ENCODE measurements at places on chromosomes 4 and X.

GRCh38 chr4:114690571-114690970 is 92.0 kb downstream of the UGT8 start:
- no peak for DNase-seq

GRCh38 chrX:124211312-124211942 is 121.0 kb upstream of the TEX13D start:
- DNase-seq: no peak

DNA sequence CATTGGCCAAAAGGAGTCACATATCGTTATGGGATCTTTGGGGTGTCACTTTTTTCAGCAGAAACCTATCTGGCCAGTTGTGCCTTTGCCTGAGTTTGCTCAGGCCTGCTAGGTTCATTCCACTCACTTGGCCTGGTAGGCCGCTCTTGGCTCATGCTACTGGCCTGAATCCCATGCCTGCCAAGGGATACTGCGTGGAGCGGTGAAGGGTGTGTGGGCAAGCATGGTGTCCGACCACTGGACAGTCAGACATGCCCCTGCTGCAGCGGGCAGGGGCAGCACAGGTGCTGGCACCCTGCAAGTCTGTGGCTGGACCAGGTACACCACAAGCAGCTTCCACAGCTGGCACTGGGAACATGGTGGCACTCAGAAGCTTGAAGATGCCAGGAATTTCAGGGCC is 11.3 kb upstream of the PPM1K start:
- no peak for DNase-seq

DNA sequence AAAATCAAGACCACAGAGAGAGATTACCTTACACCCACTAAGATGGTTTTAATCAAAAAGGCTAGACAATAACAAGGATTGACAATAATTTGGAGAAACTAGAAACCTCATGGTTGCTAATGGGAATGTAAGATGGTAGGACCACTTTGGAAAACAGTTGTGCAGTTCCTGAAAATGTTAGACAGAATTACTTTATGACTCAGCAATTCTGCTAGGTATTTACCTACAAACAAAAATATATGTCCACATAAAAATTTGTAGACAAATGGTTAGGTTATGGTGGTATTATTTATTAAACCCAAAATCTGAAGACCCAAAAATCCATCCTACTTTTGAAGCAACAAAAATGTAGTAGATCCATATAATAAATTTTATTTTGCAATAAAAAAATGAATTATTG is 1027.0 kb upstream of the ADGRL3 start:
- no peak for DNase-seq

DNA sequence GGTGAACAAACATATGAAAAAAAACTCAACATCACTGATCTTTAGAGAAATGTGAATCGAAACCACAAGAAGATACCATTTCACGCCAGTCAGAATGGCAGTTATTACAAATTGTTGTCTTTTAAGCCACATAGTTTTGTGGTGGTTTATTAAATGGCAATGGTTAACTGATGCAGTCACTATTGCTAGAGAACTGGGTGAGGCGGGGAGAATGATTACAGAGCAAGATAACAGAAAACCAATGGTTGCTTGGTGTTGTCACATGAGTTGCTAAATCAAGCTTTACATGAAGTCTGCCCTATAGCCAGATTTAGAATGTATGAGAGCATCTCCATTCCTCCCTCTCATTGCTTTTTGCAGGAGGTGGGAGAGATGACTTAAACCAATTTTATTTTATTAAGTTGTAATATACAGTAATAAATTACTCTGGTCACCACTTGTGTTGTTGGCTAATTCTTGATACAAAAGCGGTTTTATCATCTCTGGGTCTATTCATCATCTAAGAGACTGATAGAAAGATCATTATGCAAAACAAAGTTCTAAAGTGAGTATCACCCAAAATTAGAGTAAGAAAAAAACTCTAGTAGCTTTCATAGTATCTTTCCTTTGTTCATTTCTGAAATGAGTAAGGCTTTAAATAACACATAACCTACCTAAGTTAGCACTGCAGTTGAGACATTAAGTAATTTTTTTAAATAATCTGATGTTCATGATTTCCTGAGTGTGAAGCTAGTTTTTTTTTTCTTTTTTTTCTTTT is 859.5 kb downstream of the STIM2 start:
- DNase-seq: no peak

- peak; percentile 4 for DNase-seq
These were observed 30.9 kb upstream of the HSD17B13 start for GRCh38 chr4:87353592-87353991.

- DNase-seq: no peak
These were observed 2334.6 kb downstream of the PCDH7 start for GRCh38 chr4:33054656-33055196.

- DNase-seq: no peak
These were observed 20.3 kb upstream of the GTPBP6 start for GRCh38 chrX:338836-339400.

DNA sequence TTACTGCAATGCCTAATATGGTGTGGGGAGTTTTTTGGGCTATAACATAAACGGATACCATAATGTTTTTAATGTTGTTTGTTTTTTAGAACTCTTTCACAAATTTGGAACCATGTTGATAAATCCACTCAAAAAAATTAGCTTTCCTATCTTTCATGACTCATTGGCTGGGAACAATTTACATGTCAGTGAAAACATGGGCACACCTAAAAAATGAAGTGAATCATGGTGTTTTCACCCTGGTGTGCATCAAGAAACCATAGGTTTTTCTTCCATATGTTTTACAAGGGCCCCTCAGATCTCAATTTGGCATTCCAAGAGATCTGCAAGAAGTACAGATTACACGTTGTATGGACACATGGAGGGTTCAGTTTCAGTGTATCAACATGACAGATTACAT is 207.1 kb downstream of the NWD2 start:
- DNase-seq: no peak

- DNase-seq: no peak
These were observed 41.8 kb downstream of the RPS6KA3 start for GRCh38 chrX:20224814-20225487.

DNA sequence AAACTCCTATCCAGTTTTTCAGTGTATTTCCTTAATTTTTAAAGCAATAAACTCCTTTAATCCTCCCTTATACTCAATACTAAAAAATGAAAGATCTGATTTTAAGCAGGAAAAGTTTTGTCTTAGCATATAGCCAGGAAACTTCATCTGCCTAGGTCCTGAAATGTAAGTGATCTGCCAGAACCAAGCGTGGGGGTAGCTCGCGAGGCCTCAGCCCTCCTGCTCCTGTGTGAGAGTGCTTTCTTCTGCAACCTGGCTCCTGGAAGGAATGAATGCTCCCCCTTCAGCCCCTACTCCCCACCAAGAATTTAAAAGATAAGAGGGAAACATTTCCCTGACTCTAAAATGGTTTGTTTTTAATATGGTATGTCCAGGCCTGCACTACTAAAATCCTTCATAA is 160.1 kb downstream of the CBR4 start:
- no peak for DNase-seq

DNA sequence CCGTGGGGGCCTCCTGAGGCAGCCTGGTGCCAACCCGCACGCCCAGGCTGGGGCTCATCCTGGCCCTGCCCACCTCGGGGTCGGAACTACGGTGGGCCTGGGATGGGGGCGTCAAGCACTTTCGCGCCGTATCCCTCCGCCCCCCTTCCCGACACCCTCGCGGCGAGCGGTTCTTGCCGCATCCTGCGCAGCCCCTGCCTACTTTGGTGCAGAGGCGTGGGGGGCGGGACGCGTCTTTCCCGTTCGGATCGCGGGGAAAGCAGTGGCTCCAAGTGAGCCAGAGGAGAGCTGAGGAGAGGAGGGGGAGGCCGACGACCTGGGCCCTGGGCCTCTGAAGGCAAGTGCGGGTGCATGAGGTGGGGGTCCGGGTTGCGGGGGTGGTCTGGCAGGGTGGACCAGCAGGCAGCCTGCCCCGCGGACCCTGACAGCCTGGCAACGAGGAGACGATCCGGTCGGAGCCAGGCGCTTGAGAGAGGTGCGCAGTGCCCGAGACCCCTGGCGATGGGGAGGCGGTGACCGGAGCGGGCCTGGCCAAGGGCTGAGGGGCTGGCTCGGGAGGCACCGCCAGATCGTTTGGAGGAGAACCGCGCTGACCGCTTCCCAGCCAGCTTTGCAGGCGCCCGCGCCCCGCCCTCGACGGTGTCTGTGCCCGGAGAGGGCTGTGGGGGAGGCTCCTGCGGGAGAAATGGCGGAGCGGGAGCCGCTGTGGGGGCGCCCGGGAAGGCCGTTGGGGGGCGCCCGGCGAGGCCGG is at the start of gene GPRASP2:
GPRASP2 (plus strand) TSS at position 233 of the 751 bp plus-strand sequence. CDS start 2,422 bp downstream, outside the sequence.
- peak; percentile 7 for DNase-seq

DNA sequence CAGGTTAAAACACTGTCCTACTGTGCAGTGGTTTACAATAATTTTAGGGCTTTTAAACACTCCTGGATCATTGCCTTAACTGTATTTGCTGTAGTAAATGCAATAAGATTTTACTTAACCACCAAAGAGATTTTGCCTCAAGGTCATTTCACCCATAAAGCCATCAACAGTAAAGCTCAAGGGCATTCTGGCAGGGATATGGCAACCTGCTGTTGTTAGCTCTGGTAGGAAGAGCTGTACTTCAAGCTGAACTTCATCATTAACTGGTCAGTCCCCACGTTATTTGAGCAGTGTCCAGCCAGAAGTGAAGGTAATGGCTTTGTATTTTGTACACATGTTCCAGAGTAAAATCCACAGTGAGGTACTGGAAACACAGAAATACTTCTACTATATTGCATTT is 26.9 kb upstream of the MAOA start:
- DNase-seq: no peak

DNA sequence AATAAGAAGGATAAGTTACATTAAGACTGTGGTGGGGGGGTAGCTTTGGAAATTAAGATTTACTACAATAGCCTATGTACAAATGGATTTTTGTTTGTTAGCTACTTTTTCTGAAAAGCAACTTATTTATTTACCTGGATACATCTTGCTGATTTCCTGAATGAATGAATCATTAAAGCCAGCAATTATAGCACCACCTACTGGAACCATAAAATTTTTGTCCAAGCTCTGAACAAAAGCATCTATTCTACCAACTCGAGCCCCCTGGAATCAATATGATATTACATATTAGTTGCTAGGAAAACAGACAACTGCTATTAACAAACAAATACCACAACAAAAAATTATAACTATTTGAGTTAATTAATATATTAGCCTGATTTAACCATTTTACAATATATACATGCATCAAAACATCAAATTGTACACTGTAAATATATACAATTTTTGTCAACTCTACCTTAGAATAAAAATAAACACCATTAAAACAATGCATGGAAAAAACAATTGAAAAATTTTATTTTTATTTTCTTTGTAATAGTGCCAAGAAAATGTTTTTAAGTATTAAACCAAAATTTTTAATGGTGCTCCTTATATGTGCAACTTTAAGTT is 15.3 kb downstream of the SEPSECS start:
- peak; percentile 12 for DNase-seq

- no peak for DNase-seq
These were observed 30.9 kb downstream of the PAGE2 start for GRCh38 chrX:55119712-55120111.
